ENCODE measurements at places on chromosomes 11 and 22.
A peak's percentile ranks its signal among the peaks of the same experiment; 100 is the strongest.

DNA sequence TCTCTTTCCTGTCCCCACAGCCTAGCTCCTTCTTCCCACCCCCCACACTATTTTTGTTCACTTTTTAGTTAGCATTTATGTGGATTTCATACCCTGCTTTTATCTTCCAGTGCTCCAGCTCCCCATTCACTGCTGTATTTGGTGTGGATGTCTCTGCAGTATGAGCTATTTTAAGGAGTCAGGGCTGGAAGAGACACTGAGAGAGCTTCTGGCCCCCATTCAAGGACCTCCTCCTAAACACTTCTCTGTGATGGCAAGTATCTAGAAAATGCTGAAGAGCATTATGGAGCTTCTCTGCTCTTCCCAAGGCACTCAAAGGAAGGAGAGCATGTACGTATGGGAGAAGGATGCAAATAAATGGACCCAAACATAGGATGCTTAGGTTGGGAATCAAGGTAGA lies 79.5 kb downstream of the RAB30 start:
- DNase-seq = no peak

DNA sequence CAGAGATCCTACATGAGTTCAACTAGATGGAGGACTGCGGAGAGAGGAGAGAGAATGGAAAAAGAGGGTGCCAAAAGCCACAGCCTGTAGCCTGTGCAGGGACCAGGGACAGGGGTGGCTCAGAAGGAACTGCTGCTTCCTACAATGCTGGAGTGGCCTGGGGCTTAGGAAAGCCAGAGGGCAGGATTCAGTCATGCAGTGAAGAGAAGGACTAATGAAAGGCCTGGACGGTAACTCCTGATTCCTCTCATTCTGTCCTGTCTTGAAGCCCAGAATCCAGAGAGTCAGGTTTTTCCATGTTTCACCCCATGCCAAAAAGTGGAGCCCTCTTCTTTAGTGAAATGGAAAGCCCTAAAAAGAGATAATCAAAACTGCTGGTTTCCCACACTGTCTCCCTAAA lies 48.4 kb upstream of the INCENP start:
- no peak for DNase-seq

GRCh38 chr11:46445192-46445919 lies 53.8 kb upstream of the CHRM4 start:
- DNase-seq = no peak

GRCh38 chr22:26579331-26579886 lies 10.5 kb downstream of the TPST2 start:
- DNase-seq = peak; percentile 26

GRCh38 chr11:72208281-72208680 lies 8.3 kb upstream of the FOLR2 start:
- no peak for DNase-seq

- DNase-seq = peak; percentile 1
Measured at GRCh38 chr11:61918251-61918937, 1.0 kb upstream of the RAB3IL1 start.

- no peak for DNase-seq
Measured at GRCh38 chr22:45922661-45923060, 54.3 kb downstream of the WNT7B start.

DNA sequence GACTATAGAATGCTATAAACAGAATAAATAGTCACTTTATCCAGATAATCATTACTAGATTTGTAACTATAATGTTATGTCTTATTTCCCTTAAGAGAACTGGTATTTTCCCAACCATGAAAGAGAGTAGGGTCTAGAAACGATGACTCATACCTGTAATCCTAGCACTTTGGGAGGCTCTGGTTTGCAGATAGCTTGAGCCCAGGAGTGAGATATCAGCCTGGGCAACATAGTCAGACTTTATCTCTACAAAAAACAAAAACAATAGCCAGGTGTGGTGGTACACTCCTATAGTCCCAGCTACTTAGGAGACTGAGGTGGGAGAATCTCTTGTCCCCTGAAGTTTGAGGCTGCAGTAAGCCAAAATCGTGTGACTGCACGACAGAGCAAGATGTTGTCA lies 30.9 kb downstream of the OR52A5 start:
- DNase-seq = no peak

Measured in stimulated activated CD4-positive, alpha-beta T cell treated with anti-CD3 and anti-CD28 coated beads, Interleukin-4, amount 100 ng/mL, for 24 hours (primary cell).